ENCODE measurements at places on chromosomes 3 and 15.

- no peak for DNase-seq
Observed at GRCh38 chr15:70246623-70247220, 149.0 kb upstream of the TLE3 start.

DNA sequence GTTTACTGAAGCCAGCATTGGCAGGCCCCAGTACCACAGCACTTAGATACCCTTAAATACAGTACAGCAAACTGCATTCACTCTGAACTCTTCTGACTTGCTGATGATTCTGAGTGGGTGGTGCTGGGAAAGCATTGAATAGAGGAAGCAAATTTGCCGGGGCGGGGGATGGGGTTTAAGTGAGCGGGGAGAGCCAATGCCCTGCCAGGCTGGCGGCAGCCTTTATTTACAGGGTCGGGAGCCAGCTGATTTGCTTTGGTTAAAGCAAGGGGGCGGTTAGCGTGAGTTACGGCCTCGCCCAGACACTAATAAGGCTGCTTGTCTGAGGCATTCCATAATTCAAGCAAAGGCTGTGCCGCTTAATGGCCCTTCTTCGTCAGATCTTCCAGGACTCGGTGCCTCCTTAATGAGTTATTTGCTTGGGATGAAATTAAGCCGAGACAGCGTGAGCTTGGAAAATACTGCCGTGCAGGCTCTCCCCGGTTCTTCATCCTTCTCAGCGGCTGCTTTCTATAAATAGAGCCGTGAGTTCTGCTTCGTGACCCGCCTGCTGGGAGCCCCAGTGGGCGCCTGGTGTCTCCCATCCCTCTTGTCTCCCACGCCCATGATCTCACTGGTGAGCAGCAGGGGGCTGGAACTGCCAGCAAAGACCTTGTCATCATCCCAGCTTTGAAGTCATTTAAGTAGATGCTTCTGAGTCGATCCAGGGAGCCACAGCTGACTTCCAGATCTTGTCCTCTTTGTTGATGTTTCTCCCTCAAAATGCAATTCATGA is 25.8 kb downstream of the SPSB4 start:
- no peak for DNase-seq

GRCh38 chr3:51930439-51930838 is 11.3 kb downstream of the RRP9 start:
- DNase-seq = no peak

DNA sequence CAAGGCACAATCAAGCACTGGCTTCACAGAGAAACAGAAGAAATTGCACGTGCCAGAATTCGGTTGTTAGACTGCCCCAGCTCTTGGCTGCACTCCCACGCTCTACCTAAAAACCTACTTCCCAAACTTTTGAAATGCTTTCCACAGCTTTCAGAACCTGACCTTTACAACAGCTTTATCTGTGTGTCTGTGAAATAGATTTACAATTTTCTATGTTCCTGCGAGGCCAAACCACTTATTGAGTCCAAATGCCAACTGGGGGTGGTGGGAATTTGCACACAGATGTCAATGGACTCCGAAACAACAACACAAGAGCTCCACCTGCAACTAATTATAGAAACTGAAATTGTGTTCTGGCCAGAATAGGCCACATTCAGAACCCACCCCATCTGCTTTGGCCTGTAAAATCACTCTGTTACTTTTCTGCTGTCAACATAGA is 44.6 kb downstream of the ERC2 start:
- DNase-seq = no peak

DNA sequence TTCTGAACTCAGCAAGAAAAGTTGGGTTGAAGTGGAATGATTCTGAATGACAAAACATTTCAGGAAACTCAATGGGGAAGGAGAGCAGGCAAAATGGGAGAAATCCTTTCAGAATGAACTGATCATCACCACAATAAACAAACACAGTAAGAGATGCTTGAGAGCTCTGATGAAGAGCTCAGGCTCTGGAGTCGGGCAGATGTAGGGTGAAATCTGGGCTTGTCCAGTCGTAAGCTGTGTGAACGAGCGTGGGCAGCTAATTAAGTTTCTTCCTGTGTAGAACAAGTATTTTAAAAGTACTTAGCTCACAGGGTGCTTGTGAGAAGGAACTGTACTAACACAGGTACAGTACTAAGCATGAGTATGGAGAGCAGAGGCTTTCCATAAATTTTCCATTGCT is 406.2 kb downstream of the FOXP1 start:
- no peak for DNase-seq

DNA sequence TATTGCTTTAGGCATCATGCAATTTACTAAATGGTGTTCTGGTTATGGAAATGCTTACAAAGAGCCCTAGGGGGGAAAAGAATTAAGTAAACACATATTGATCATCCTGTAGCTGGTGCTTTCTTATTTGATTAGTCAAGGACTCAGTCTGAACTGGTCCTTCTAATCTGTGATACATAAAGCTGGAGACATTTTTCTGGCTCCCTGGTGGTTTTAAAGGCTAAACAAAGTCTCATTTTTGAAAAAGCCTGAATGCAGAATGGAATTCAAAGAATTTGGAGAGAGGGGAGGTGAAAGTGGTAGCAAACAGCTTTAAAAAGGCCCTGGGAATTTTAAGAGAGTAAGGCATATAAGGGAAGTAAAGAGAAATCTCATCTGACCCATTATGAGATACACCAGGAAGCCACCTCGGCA is 149.7 kb downstream of the RBMS3 start:
- no peak for DNase-seq

DNA sequence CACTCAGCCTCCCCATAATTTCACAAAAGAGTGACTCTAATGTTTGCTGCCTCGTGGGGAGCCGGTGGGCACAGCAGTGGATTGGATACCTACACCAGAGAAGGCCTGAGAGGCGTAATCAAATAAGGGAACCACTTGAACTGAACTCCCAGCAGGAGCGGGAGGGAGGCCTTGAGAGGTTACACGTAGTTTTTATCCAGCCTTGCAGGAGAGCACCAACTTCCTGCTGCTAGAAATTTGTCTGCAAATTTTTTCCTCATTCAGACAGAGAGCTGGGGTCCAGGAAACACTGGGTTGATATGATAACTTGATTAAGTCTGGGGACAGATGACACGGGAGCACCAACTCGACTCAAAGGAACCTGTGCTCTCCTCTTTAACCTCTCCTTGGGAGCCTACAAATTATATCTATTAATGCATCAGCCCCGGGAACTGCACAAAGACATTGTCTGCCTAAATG is 69.8 kb downstream of the HES1 start:
- peak; percentile 47 for DNase-seq

DNA sequence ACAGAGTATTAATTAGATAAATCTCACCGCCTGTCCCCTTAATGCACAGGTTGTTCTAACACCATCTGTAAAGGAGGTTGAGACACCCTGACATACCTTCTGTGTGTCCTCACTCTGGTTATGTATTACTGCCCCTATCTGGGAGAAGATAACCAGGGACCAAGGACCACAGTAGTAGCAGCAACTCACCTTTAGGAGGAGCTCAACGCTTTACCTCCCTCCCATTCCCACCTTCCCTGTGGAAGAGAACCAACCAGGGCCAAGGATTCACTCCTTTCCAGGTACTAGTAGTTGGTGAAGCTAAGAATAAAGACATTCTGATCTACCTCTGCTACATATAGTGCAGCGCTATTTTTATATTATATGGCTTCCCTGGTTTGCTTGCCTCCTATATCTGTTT is 232.6 kb downstream of the MEX3B start:
- DNase-seq = peak; percentile 32

GRCh38 chr15:28861031-28861534 is 12.6 kb upstream of the GOLGA6L7 start:
- DNase-seq = no peak

DNA sequence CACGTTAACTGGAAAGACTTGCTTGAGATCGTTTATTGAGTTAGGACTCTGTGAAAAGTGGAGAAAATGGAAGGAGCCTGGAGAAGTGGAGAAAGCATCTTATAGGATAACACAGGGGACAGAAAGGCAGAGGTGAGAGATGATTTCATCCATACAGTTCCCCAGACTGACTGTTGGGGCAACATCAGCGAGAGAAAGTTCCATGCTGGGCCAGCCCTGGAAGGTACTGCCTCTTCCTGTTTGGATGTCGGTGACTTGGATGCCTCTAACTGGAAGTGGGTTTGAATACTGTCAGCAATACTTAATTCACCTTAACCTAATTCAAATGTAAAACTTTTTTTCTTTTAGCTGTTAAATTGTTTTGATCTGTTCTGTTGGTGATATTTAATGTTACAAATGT is 32.3 kb downstream of the ATP13A5 start:
- DNase-seq = no peak
